ENCODE measurements at places on chromosomes 5 and 9. TPM values are rescaled to one million over a fixed set of nuclear protein-coding genes. Genes with fewer than 3 reads are reported as not detected.

GRCh38 chr5:136249678-136250266 lies 56.8 kb upstream of the SMIM32 start:
- no peak for DNase-seq

DNA sequence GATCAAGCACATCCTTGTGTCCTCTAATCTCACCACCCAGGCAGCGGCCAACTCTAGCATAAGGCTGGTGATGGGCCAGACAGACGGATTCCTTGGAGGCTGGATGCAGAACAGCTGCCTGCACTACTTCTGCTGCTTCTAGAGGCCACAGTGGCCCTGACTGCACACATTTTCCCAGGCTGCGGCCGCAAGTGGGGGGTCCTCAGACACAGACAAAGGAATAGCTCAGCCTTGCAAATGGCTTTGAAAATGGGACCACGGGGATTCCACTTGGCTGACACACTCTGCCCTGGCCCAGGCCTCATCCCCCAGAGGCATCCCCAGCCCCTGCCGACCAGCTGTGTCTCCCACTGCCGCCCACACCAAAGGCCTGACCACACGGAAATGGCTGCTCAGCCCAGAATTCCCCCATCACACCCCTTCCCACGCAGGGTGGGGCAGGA lies 540.8 kb downstream of the BNC2 start:
- DNase-seq = no peak

GRCh38 chr5:66870708-66871107 lies 274.5 kb downstream of the MAST4 start:
- no peak for DNase-seq

DNA sequence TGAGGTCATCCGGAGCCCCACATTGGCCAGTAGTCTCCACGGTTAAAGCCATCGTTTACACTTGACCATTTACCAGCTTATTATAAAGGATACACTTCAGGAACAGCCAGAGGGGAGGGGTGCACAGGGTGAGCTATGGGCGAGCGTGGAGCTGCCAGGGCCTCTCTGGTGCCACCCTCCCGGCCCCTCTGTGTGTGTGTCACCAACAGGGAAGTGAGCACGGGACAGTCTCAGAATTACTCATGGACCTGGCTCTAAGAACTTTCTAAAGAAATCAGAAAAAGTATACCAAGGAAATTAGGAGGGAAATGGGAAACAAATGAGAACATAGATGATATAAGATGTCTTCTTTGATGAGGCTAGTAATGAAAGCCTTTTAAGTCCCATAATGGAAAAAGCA lies 13.5 kb downstream of the WDR5 start:
- no peak for DNase-seq

GRCh38 chr5:132877938-132878337 lies 4.5 kb downstream of the LEAP2 start:
- DNase-seq = no peak

DNA sequence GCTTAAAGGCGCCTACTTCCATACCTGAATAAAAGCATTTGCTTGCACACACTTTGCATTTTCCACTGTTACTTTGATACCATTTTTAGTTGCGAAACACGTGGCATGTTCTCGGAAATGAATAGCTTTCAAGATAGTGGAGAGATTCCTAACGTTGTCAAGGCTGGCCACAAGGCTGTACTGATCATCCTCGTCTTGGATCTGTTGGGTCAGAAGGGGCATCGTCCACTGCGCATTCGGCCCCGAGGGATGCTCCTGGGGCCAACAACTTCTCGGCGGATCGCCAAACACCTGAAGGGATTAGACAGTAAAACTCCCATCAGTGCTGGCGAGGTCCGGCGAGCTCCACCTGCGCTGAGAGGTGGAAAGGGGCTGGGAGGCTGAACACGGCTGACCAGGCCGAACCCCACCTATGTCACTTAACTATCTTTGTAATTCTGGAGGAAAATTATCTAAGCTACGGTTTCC lies 599 bp downstream of the RAD1 start:
- DNase-seq = no peak

- DNase-seq = no peak
These were observed 80.3 kb downstream of the RXRA start for GRCh38 chr9:134406366-134407120.

DNA sequence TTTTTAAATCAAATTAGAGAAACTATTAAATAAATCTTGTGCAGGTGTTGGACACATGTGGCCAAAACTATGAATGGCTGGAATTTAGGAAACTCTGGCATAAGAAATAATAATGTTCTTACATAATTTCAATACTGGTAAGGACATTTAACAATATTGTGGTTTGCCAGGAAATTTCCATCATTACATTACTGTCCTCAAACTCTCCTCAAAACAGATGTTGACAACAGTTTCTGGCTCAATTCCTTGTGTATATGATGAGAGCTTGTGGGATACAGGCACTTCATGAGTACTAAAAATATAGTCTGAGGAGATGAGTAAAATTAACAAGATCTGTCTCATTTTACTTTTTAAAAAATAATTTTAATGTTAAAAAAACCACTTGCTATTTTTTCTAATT lies 27.9 kb downstream of the MCTP1 start:
- no peak for DNase-seq

- DNase-seq = no peak
These were observed 156.8 kb upstream of the TBC1D2 start for GRCh38 chr9:98412101-98412842.

DNA sequence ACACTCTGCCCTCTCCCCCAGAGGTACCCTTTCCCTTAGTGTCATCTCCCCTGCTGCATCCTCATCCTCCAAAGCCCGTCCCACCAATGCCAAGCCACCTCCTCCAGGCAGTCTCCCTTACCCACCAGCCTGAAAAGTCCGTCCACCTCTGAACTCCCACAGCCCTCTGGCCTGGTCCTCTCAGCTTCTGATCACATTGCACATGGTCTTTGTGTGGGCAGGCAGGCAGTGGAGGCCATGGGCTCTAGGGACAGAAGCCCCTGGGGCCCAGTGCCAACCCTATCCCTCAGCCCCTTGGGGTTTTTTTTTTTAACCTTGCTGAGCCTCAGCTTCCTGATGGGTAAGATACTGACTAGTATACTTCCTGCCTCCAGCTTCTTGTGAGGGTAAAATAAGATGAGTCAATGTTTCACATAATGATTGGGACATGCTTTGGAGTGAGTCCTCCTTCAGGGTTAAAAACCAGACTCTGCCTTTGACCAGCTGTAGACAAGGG lies 19.4 kb downstream of the CSF1R start:
- no peak for DNase-seq

- no peak for DNase-seq
These were observed 65.4 kb upstream of the KLF9 start for GRCh38 chr9:70479880-70480291.

PROB1 gene
- polyA plus RNA-seq = 0.25 TPM

EFNA5 gene
- polyA plus RNA-seq = 0.73 TPM

TOPORS gene
- 26.9 TPM for polyA plus RNA-seq

ST8SIA4 gene
- polyA plus RNA-seq = 21.1 TPM

PCDHB3 gene
- polyA plus RNA-seq = not detected

GLDC gene
- polyA plus RNA-seq = not detected
